CD4-positive, alpha-beta T cell treated with Interleukin-6 at 100 ng/mL for 8 hours (primary cell): ENCODE measurements at places on chromosomes 12 and 14.

GRCh38 chr12:32116897-32117296, 10.2 kb downstream of the BICD1 start:
- DNase-seq = no peak

- DNase-seq = no peak
These were observed 287.6 kb downstream of the CEP128 start for GRCh38 chr14:80653956-80654355.

DNA sequence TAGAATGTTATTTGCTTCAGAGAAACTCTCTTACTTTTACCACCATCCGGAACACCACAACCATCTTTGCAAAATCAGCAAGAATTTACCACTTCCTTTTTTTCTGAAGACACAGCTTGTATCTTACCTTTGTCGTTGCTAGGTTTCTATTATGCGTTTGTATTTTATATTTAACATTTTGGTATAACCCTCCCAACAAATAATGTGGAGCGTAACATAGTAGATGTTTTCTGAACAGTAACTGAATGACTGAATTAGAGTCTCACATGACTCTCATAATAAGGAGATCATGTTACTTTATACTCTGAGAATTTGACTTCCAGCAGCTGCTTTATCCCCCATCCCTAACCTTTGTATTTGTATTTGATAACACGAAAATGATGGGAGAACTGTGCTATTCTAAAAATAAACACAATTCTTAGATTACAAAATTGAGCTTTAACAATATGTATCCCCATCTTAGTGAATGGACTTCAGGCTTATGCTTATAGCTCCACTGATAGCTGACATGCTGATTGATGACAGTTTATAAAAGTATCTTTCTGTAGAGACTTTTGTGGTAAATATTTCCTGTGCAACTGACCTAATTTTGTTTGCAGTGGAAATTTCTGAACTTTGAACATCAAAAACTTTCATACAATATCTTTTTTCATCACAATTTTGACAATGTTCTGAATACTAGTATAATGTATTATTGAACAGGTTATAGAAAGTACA, 7.9 kb upstream of the KLRB1 start:
- DNase-seq = peak; percentile 54

- no peak for DNase-seq
These were observed 11.0 kb upstream of the IRF2BPL start for GRCh38 chr14:77039285-77040058.

GRCh38 chr12:57031138-57031725, 14.9 kb upstream of the TAC3 start:
- peak; percentile 30 for DNase-seq

- no peak for DNase-seq
These were observed 15.0 kb downstream of the CCDC85C start for GRCh38 chr14:99589031-99589441.

DNA sequence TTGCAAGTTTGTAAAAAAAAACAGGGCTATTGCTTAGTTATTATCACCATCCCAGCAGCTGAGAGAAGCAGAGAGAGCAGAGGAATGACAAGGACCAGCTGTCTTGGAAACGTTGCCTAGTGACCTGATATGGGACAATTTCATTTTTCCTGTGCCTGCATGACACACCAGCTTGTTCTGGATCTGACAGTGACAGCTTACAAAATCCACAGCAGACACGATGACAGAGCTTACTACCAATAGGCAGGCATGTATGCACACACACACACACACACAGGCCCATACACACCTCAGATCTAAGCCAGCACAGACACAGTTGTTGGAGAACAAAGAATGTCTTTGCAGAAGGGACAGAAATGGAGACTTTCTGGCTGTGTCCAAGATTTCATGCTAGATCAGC, 25.4 kb downstream of the HSPB8 start:
- DNase-seq = no peak

- peak; percentile 50 for DNase-seq
These were observed 4.2 kb downstream of the PLEKHG3 start for GRCh38 chr14:64708148-64709004.

DNA sequence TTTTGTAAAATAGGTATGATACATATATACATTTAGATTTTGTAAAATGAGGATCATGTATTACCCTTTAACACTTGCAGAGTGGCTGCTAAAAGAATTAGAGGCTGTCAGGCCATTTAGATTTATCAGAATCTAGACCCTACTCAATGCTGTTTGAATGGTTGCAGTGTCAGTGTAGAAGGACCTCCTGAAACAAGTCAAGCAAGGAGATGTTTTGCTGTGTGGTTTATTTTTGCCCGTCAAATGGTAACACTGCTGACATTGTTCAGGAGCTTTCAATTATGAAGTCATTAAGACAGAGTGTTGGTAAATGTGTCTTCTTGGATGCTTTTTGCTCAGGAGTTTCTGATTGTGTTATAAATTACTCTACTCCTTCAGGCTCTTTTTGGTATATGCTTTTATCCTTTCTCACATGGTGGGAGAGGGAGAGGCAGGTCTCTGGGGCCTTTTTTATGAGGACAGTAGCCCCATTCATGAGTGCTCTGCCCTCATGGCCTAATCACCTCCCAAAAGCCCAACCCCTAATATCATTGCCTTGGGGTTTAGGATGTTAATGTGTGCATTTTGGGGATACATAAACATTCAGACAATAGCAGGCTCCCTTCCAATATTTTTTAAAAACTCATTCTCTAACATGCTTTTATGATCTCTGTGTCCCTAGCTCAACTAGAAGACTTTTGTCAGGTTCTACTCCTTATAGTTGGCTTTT, 16.5 kb downstream of the EID3 start:
- DNase-seq = no peak

DNA sequence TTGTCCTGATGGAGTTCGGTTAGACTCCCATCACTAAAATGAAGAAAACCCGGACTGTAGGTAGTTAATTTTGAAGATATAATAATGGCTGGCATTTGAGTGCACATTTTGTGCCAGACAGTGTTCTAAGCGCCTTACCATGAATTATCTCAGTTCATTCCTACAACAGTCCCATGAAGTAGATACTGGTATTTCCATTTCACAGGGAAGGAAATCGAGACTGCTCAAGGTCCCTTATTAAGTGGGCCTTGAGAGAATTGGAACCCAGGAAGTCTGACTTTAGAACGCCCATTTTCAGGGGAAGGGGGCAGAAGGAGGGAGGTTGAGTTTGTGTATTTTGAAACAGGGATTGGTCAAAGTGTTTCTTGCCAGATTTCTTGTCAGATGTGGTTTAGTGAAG, 855 bp downstream of the MNAT1 start:
- DNase-seq = no peak

- peak; percentile 79 for DNase-seq
These were observed 2.6 kb upstream of the P3H3 start for GRCh38 chr12:6825398-6826124.
